Osteoblast (primary cell): ENCODE measurements at places on chromosomes 1 and 21. TPM values are rescaled to one million over a fixed set of nuclear protein-coding genes. Genes with fewer than 3 reads are reported as not detected.

The NTMT2 gene
- not detected in 2 replicates for total RNA-seq

DNA sequence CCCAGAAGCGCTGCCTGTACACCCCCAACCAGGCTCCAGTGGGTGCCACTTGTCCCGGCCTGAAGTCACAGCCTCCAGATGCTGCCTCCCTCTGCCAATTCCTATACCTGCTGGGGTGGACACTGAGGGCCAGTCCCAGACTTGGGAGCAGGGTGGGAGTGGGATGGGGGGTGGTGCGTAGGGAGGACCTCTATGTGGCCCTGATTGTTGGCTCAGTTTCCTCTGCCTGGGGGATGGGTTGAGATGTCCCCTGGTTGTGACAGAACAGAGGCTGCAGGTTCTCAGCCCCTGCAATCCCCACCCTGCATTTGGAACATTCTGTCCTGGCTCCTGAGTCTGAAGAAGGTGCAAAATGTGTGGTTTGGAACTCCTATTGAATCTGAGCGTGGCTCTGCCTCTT is 27.2 kb downstream of the RAB7B start:
- DNase-seq = peak; percentile 48

The OR2L8 gene
- not detected in 2 replicates for total RNA-seq

- DNase-seq = no peak
Observed at GRCh38 chr1:6447818-6448748, 17.9 kb downstream of the TNFRSF25 start.
